D341Med (cell line): ENCODE measurements at places on chromosomes 5 and 9.

DNA sequence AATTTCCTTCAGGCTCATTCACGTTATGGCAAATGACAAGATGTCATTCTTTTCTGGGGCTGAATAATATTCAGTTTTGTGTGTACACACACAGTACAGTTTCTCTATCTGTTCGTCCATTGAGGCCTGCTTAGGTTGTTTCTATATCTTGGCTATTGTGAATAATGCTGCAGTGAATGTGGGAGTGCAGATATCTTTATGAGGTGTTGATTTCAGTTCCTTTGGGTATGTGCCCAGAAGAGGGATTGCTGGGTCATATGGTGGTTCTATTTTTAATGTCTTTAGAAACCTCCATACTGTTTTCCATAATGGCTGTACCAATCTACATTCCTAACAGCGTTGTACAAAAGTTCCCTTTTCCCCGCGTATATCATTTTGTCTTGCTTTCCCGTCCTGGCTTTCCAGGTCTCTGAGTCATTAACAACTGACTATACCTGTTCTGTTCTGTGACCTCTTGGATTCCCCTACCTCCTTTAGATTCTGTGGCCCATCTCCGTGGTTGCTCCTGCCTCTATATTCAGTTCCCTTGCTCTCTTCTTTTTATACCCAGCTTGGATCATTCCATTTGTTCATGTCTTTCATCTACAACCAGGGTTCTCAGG lies 6.8 kb downstream of the SNX30 start:
- DNase-seq = no peak

DNA sequence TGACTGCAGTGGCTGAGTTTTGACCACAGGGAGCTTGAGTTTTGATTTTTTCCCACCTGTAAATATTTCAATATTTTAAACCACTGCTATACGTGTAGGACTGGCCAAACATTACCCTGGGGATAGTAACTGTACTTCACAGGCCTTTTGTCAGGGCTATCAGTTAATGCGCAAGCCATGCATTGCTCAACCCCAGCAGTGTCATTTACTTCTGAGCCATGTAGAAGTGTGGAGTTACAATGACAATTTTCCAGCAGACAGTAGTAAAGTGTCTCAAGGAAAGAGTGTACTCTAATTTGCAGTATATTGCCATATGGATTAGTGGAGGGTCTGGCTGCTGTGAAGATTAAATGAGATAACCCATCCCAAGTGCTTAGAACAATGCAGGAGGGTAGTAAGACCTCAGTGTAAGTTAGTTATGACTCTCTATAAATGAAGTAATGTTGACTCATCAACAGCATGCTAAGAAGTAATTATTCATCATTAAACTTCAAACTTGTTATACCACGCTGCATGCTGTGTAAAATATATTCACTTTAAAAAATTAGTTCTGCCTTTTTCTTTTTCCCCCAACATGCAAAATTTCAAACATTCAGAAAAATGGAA lies 489.2 kb downstream of the KDM4C start:
- no peak for DNase-seq

GRCh38 chr5:171924493-171925122 lies 81.8 kb downstream of the FBXW11 start:
- DNase-seq = no peak

- DNase-seq = no peak
These were observed 83.5 kb downstream of the PIK3R1 start for GRCh38 chr5:68299105-68299504.
